ENCODE measurements at places on chromosomes 6 and 20.
A peak's percentile ranks its signal among the peaks of the same experiment; 100 is the strongest.

DNA sequence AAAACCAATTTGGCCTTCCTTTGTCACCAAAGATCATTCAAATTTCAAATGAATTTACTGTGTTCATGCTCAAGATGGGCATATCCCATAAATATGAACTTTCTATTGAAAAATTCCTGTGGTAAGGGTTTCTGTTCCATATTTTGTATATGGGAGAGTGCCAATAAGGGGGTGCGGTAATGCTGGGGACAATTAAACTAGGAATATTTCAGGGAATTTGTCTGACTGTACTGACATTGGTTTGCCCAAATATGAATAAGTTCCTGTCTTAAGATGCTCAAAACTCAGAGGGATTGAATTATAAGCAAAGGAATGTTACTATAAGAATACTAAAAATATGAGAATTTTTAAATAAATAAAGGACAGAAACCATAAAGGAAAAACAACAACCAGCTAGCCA is 553.0 kb upstream of the MARCKS start:
- DNase-seq: no peak

- DNase-seq: no peak
These were observed 39.5 kb upstream of the LAMP5 start for GRCh38 chr20:9474835-9475415.

DNA sequence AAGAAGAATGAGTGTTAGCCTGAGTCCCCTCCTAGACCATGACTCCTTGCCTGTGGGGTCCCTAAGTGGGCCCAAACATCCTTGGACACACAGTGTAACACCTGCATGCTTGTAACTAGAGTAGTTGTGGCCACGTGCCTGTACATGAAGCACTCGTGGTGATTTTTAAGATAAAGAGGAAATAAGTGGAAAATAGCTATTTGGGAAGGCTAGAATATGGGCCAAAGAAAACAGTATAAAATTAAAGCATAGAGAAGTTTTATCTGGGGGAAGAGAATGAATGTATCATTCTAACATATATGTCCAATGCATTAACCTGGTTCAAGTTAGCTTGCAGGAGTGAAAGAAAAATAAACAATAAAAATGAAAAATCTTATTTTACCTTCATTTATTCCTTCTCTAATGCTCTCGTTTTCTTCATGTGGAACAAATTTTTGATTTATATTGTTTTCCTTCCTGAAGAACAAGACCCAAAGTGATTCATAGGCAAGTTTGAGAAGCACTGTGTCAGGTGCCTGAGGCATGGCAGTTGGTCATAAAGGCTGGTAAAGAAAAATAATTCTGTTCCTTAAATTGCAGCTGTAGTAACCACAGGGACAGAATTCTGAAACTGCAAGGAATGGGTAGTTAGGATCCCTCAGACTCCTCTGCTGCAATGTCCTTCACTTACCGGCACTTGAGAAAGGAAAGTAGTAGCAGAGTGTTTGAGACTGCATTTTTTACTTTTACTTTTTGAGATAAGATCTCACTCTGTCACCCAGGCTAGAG is 8.5 kb upstream of the CST3 start:
- no peak for DNase-seq

DNA sequence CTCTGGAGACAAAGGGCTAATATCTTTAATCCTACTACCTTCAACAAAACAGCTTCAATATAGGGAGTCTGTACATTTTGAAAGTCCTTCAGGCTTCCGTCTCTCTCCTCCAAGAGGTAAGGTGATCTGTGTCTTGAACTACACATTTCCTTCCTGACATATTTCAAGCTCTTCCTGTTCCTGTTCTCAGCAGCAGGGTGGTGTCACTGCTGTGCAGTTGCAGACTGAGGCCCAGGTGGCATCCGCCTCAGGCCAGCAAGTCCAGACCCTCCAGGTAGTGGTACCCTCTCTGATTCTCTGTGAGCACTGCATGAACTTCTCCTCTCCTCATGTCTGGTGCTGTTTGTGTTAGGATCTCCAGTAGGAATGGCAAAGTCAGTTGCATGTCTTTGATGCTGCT is 7.8 kb downstream of the NFYA start:
- DNase-seq: no peak

DNA sequence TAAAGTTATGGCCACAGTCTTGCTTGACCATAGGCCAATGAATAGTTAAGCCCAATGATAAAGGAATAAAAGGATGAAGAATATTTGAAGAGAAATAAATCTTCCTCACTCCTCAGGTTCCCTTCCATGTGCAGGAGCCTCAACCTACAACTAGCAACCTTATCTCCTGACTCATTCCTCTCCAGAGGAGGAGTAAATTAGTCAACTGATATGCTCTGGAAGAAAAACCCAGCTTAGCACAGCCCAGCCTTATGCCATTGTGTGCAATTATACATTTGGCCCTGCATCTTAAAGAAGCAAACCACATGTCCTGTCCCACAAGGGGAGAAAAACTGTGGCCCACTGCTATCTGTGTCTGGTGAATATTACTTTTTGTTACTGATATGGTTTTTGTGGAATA is 82.1 kb downstream of the PHIP start:
- no peak for DNase-seq

DNA sequence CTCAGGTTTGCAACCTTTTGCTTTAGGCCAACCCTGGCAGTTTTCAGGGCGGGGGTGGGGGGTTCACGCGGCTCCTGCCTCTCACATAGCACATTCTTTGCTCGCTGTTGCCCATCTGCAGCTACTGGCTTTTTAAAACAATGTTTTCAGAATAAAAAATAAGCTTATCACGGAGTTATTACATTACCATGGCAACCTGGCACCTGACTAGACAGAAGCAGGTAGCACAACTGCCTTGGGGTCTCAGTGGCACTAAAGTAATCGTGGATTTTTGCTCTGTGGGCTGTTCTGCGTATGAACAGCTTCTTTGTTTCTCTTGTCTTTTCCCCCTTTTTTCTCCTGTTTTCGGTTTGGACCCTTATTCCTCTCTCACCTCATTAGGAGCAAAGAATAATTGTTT is 9.1 kb upstream of the MANBAL start:
- DNase-seq: no peak

DNA sequence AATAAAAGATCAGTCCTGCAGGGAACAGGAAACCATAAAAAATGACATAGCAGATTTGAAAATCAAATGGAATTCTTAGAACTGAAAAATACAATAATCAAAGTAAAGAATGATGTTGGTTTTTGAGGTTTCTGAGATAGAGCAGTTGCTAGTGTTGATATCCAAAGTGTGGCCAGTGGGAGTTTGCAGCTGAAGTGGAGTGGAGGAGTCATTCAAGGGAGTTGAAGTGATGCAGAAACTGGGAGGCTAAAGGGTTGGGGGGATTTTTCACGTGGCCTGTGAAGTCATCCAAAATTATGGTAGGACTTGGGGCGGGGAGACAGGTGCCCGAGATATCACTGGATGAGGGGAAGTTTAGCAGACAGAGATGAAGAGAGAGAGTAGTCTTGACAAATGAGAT is 123.6 kb downstream of the CDC5L start:
- no peak for DNase-seq

- DNase-seq: no peak
These were observed 27.5 kb upstream of the JARID2 start for GRCh38 chr6:15218401-15218800.

- DNase-seq: no peak
These were observed 184.1 kb upstream of the SULF2 start for GRCh38 chr20:47969426-47969825.

DNA sequence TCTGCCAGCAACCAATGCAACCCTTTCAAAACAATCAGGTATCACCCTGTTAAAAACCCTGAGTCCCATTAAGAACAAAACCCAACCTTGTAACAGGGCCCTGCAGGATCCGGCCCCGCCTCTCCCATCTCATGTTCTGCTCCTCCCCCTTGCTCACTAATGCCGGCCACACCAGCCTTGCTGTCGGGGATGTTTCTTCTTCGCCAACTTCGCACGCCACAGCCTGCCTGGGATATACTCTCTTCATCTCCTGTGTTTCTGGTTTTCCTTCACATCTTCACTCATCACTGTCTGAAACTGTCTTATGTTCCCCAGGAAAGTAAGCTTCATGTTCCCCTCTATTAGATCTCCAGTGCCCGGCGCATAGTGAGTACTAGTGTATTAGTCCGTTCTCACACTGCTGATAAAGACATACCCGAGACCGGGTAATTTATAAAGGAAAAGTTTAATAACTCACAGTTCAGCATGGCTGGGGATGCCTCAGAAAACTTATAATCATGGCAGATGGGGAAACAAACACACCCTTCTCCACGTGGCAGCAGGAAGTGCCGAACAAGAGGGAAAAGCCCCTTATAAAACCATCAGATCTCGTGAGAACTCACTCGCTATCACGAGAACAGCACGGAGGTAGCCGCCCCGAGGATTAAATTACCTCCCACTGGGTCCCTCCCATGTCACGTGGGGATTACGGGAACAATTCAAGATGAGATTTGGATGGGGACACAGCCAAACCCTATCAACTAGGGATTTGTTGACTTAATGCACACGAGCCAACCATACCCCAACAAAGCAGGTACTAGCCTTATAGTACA is 5.1 kb downstream of the TP53RK start:
- peak; percentile 85 for DNase-seq

DNA sequence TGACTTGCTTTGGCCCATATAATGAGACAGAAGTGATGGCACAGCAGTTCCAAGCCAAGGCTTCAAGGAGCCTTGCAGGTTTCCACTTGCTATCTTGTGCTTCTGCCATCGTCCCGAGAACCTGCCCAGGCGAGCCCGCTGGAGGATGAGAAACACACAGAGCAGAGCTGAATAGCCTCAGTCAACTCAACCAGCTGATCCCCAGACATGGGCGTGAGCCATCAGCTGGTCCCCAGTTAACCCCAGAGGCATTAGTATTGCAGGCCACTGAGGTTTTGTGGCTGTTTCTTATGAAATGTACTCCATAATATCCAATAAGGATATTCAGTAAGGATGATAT is 81.7 kb upstream of the SHLD1 start:
- no peak for DNase-seq

DNA sequence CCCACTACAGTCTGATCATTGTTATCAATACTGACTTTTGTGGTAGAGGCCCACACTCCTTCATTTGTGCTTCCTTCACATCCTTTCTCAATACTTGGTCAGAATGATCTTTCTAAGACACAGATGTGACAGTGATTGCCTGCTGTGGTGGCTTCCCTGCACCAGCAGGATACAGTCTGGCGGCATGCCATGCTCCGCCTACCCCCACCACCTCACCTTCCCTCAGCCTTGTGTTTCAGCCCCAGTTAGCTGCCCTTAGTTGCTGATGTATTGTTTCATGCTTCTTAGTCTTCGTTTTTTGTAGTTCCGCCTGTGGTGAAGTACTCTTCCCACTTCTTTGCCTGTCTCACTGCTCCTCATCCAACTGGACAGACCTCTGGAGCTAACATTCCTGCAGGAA is 10.9 kb downstream of the LRRC1 start:
- DNase-seq: no peak

- no peak for DNase-seq
These were observed 34.9 kb downstream of the KLHL31 start for GRCh38 chr6:53630533-53631226.

GRCh38 chr20:2417213-2417541 is 36.5 kb downstream of the TGM6 start:
- no peak for DNase-seq

- no peak for DNase-seq
These were observed 5.4 kb downstream of the FBXL4 start for GRCh38 chr6:98942263-98942803.

DNA sequence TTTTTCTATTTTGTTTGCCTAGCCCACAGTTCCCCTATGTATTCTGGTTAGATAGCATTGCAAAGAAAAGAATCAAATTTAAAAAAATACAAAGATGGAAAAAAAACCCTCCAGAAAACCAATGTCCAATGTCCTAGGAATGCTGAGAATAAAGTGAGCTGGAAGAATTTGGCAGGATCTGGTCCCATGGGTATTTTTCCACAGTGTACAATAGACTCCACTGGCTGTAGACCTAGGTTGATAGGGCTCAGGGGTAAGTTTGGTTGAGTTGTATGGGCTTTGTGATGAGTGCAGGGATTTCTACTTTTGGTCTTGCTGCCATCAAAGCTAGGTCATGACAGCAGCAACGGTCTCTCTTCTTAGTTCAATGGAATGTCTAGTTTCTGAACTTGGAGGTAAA is 41.5 kb downstream of the SLC22A2 start:
- DNase-seq: no peak

DNA sequence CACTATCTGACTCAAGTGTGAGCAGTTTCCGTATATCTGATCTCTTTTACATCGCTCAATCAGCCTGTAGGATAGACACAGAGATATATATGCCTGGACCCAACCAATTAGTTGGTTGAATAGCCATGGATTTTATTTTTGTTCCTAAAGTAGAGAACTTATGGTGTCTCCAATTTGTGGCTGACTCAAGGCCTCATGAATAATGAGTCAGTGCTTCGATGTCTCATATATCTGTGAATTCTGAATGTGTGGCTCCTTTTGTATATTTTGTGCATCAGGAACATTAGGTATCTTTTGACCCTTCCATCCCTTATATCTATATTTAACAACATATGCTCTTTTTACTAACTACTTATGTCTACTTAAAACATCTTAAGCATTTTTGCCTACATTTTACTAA is 64.5 kb downstream of the OR2B2 start:
- DNase-seq: no peak

Data from lung (tissue), 17 donors.